ENCODE measurements at places on chromosomes 5 and 9.

GRCh38 chr5:169429044-169429443 is 128.1 kb upstream of the SLIT3 start:
- DNase-seq: no peak

DNA sequence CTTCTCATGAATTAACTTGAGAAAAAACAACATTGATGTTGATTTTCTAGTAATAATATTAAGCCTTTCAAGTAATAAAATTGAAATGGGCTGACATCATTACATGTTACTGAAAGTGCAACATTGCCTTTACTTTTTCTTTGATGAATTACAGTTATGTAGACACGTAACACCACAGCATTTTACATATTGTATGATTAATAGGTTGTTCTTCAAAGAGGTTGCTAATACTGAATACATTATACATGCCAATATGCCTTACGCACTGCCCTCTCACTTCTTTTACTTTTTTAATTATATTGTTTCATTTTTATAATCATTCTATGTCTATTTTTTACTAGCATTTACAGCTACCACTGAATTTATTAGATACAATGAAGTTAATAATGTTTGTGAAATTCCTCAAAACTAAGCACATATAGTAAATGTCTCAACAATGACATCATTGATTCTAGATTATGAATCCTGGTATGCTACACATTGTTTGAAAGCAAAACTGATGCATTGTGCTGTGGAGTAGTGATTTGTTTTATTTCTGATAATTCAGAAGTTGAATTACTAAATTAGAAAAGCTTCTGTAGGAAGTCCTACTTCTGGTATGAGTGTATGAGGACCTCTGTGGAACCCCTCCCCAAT is 464.4 kb upstream of the IZUMO3 start:
- DNase-seq: no peak

- DNase-seq: no peak
Measured at GRCh38 chr5:176497852-176498251, 39.4 kb downstream of the RNF44 start.

DNA sequence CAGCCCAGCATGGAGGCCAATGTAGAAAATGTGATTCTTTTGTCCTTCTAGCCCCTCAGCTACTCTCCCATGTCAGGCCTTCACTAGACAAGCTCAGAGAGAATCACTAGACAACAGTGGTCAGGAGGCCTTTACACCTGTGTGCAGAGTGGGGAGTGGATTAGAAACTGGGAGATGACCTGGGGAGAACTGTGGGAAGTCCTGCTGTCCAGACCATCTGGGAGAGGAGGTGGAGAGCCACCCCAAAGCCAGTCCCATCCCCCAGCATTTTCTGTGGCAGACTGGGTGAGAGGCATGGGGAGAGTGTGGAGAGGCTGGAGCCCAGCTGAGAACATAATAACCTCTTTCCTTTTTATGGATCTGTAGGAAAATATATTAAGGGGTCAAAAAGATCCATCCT is 452.0 kb upstream of the DMAC1 start:
- no peak for DNase-seq

GRCh38 chr9:83304686-83305085 is 233.5 kb downstream of the FRMD3 start:
- DNase-seq: no peak

DNA sequence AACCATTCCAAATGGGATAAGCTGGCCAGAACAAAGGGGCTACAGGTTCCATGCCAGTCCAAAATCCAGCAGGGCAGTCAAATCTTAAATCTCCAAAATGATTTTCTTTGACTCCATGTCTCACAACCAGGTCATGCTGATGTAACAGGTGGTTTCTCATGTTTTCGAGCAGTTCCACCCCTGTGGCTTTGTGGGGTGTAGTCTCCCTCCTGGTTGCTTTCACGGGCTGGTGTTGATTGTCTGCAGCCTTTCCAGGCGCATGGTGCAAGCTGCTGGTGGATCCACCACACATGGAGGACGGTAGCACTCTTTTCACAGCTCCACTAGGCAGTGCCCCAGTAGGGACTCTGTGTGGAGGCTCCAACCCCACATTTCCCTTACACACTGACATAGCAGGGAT is 425.5 kb upstream of the FTMT start:
- no peak for DNase-seq

GRCh38 chr5:38916802-38917201 is 71.0 kb downstream of the OSMR start:
- DNase-seq: no peak

- no peak for DNase-seq
Measured at GRCh38 chr5:133265720-133266526, 214.1 kb downstream of the HSPA4 start.
